ENCODE measurements at places on chromosomes 7 and 10.

- DNase-seq = no peak
These were observed 167.7 kb upstream of the TNRC18 start for GRCh38 chr7:5591278-5591874.

- no peak for DNase-seq
These were observed 137.2 kb upstream of the EFCAB10 start for GRCh38 chr7:105718511-105718925.

- DNase-seq = no peak
These were observed 597.5 kb downstream of the REEP3 start for GRCh38 chr10:64118736-64119135.

DNA sequence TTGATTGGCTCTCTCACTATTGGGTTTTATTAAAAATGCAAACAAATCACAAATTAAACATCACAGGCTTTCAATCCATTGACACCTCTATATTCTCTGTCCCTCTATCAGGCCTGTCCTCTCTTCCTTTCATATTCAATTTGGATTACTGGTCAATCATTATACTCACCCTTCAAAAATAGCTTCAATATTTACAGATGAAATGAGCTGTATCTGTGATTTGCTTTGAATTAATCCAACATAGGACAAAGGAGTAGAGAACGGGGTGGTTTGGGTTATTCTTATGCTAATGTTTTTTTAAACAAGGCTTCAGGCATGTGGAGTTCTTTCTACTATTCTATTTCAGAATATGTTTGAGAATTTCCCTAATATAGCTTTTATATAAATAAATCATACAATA, 2.3 kb downstream of the TAS2R39 start:
- DNase-seq = no peak

DNA sequence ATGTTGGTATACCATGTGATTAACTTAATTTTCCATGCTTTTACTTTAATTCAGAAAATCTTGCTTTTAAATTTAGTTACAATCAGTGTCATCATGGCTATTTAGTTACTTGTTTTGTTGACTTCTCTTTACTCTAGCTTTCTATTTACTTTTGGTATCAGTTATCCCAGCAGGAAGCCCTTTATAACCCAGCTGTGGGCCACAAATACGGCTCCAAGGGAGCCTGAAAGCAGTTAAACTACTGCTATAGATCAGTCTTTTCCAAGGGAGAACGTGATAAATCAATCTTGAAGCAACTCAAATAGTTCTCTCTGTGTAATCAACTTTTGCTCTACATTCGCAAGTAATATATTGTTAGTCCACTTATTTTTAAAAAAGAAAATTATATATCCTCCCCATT, 287.4 kb downstream of the CACNA2D1 start:
- DNase-seq = no peak

DNA sequence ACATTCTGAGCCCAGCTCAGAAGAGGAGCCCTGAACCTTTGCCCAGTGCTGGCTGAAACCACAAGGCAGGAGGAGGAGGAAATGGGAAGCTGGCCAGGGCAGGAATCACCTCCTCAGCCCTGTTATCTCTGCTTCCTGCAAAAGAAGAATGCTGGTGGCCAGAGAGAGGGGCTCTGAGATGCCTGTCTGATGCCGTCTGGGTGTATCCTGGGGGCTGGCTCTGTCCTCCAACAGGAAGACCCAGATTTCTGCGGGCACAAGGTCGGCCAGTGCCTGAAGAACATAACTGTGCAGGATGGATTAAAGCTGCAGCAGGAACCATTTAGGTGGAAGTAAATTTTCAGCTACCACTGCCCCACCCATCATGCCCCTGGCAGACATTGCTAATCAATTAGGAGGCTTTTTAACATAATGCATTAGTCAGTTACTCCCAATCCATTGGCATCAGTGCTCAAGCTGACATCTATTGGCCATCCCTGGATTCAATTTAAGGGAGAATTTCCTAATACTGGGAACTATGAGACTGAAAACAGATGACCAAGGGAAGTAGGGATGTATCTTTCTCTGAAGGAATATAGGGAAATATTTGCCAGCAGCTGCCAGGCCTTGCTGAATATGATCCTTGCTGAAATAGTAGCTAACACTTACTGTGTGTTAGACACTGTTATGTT, 67.7 kb downstream of the COL13A1 start:
- DNase-seq = no peak

DNA sequence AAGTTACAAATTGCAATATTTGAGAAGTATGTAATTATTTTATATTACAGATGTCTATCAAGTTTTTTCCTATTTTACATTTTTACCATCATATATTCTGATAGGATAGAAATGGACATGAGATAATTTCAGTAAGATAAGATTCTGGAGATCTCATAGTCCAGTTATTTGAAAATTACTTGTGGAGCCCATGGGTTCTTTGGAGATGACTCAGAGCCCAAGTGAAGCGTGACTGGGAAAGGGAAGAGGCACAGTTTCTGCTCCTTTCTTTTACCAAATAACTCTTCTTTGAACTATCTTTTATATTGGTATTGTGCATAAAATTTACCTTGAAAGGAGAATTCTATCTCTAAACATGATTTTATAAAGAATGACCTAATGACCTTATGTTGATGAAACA, 2.4 kb downstream of the CD36 start:
- DNase-seq = no peak

DNA sequence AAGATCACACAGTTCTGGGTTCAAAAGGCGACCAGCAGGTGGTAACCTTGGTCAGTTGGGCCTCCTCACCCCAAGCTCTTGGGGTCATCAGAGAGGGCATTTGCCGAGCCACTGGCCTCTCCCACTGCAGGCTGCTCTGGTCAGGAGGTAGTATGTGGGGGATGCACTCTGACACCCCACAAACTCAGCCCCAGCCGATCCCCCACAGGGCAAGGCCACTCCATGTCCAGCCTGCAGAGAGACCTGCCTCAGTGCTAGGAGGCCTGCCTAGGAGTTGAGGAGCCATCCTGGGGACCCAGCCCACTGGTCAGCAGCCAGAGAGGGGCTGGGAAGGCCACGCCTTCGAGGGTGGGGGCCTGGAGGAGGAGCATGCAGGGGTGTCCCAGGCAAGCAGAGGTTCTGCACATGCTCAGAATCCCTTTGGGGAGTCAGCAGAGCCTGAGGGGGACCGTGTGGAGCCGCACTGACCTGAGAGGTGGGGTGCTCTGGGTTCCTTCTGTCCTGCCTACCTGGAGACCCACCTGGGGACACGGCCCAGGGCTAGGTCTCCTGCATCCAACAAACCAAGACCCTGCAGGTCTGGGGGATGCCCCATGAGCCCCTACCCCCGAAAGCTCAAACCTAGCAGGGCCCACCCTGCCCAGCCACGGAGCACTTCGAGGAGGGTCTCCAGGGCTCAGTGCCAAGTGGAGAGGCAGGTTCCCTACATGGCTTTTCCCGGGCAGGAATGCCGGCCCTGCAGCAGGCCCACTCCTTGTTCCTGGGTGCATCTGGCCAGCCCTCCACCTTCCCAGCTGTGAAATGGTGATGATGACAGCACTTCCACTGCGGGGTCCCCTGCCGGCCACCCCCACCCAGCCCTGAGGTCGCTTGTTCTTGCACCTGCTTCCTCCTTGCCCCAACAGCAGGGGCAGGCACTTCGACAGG, 58.5 kb downstream of the RASGEF1A start:
- no peak for DNase-seq

- no peak for DNase-seq
These were observed 575 bp downstream of the DLG5 start for GRCh38 chr10:77925795-77926565.

- DNase-seq = no peak
These were observed 219.8 kb downstream of the MAD1L1 start for GRCh38 chr7:2012981-2013380.

GRCh38 chr7:46294381-46294780, 373.3 kb upstream of the IGFBP3 start:
- DNase-seq = no peak

- DNase-seq = no peak
These were observed 106.8 kb downstream of the CYP26A1 start for GRCh38 chr10:93180482-93180931.

- no peak for DNase-seq
These were observed 92.4 kb downstream of the CXCL12 start for GRCh38 chr10:44292390-44293002.

DNA sequence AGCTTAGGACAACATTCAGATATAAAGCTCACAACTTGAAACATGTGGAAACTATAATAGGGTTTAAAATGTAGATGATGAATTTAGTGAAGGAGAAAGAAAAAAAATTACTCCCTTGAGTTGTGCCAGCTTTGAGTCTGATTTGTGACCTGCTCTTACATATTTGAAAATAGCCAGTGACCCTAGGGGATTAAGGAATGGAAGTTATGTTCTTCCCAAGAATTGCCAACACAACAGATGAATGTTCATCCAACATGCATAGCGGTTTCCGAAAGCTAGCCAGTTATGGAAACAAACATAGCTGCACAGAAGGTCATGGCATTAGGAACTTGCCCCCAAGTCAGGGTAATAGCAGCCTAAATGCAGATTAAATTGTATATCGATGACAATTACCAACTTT, 10.8 kb downstream of the TMEM196 start:
- no peak for DNase-seq

- no peak for DNase-seq
These were observed 13.4 kb downstream of the RPP30 start for GRCh38 chr10:90885176-90885575.

- DNase-seq = no peak
These were observed 5.9 kb downstream of the FOXK1 start for GRCh38 chr7:4687956-4688355.

- DNase-seq = no peak
These were observed 31.1 kb upstream of the RHBDD2 start for GRCh38 chr7:75847707-75848106.

DNA sequence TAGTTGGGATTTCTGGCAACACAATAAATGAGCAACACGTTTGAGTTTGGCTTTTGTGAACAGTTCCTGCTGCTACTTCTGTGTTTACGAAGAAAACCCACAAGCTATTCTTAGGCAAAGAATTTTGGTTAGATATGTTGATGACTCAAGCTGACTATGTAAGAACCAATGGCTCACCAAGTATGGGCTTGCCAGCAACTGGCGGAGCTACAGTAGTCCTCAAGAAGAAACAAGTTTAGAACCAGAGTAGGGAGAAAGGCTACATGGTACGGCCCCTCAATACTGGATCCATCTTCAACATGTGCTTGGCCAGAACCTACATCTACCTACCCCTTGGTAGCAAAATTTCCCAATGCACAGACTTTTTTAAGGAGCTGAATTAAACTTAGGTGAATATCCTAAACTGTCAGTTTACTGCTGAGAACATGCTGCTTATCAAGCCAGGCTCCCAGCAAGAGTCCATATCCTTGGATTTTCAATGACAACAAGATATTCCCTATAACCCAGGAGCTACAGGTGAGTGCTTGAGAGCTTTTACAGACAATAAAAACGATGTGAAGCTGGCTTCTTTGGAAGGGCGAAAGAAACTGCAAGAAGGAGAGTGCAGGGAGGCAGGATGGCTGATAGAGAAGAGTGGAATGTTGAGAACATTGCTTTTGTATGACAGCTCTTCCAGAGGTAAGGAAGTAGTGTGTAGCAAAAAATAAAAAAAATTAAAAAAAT, 74.3 kb upstream of the ASAH2 start:
- no peak for DNase-seq

DNA sequence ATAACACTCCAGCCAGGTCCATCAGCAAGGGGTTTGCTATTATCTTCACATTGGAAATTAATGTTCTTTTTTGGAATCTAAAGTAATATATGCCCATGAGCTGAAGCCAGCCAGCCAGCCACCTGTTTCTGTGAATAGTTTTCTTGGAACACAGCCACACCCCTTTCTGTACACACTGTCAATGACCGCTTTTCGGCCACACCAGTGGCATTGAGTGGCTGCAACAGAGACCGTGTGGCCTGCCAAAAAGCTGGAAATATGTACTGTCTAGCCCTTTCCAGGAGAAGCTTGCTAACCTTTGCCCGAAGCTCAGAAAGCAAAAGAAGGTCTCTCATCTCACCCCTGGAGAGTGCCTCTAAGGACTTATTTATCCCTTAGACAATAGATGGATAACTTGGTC, 98.5 kb upstream of the NPS start:
- no peak for DNase-seq

DNA sequence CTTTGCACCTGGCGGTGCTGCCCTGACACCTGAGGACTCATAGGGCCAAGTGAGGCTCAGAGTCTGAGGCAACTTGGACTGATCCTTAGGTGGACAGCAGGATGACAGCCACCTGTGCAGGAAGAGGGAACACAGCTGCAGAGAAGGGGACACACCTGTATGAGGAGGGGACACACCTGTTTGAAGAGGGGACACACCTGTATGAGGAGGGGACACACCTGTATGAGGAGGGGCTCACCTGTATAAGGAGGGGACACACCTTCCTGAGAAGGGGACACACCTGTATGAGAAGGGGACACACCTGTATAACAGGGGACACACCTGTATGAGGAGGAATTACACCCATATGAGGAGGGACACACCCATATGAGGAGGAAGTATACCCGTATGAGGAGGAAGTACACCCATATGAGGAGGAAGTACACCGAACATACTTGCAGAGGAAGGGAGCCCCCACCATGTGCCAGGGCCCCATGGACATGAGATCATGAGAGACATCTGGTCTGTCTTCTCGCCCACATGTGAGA, 285.9 kb downstream of the ADARB2 start:
- DNase-seq = no peak

DNA sequence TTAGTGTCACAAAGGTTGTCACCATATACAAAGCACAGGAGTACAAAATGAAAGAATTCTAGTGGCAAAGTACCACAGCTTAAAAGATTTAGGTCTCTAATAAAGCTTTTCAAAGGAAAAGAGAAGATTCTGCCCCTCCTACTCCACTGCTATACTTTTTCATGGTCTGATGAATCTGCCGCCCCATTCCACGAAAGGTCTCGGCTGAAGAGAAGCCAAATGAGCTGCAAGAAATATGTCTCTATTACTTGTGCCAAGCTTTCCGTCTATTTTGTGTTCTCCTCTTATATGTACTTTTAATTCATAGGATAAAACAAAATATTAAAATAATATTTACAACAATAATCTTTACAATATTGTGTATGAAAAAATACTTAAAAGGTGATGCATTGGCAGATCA, 222.6 kb downstream of the ANK3 start:
- no peak for DNase-seq

DNA sequence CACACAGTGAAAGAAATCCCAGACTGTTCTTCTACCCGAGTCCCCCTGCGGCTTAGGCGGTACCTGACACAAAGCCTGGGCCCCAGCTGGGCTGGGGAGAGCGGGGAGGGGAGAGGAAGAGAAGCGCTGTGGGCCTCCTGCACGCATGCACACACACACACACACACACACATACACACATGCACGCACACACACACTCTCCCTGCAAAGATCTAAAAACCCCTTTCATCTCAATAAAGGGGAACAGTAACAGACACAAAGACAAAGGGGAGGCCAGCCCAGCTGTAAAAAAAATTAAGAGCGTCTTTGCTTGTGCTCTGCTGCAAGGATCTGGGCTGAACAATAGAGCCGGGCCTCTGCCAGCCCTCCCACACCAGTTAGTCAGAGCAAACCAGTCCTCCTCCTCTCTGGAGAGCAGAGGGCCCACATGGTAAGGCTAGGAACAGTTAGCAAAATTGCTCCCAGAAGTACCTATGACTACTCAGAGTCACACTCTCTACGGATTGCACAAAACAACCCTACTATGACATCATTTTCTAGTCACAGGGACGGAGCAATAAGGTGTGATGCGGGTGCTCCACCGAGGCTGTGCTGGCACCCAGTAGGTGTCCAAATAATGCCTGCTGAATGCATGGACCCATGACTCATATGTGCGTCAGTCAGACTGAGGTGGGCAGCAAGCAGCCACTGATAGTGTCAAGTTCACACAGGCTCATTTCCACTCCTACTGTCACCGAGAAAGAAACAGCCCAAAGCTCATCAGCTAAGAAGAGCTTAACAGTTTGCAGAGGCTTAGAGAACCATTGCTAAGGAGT, 9.2 kb downstream of the ITPRIP start:
- no peak for DNase-seq

GRCh38 chr7:11261470-11261869, 287.8 kb downstream of the PHF14 start:
- DNase-seq = no peak
